Stomach (tissue), 19 donors: ENCODE measurements at places on chromosomes 11 and 22.
A peak's percentile ranks its signal among the peaks of the same experiment; 100 is the strongest.

DNA sequence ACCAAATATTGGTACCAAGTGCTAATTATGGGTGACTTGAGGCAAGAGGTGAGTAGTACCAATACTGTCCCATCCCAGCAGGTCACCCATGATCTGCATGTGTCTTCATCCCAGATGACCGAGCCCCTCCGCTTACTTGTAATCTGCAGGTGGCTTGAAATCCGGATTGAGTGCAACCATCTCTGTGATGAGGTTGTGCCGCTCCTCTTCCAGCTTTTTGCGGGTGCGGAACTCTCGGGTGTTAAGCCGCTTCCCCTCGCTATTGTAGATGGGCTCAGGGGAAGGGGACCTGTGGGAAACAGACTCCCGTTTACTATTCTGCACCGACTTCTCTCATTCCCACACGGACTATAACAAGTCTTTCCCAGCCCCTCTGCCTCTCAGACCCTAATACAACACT, 8.2 kb downstream of the SF1 start:
- no peak for DNase-seq

DNA sequence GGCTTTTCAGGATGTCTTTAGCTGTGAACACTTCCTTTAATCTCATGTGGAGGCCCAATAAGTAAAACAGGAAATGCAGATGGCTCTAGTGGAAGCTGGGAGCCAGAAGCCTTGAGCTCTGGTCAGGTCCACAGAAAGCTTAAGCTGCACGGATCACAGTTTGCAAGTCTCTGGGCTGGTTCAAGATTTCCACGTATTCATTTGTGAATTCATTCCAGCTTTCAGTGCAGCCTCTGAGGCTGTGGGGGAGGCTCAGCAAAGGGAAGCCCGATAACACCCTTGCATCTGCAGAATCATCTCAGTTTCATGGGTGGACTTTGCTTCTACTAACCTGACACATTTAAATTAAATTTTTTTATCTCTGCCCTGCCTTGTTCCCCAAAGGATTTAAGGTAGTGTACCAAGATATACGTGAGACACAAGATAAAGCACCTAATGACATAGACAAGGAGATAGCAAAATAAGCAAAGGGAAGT, 65.6 kb downstream of the ISX start:
- no peak for DNase-seq

DNA sequence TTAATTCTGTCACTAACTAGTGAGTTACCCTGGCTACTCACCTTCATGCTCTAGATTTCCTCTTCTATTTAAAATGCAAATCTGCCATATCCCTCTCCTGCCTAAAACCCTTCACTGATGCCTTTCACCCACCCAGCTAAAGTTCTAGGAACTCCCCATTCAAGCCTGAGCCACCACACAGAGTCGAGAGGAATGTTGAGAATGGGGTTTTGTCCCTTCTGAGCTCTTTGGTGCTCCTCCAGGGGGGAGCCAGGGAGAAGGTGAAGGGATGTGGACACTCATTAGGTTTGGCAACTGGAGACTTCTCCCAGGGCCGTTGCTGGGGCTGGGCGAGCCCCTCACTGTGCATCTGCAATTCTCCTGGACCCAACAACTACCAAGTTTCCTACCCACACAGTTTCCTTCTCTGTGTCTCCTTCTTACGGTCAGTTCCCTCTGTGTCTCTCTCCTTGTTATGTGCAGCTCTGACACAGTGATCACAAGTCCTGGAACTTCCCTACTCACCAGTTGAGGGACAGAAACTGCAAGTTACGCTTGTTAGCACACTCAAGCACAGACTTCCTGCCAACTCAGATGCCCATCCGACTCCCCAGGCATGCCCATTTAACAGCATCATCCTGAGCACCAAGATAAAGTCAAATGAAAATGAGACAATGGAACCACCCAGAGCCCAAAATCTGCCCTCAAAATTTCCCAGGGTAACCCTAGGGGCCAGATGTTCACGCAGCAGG, 6.5 kb upstream of the IL10RA start:
- DNase-seq: peak; percentile 43

DNA sequence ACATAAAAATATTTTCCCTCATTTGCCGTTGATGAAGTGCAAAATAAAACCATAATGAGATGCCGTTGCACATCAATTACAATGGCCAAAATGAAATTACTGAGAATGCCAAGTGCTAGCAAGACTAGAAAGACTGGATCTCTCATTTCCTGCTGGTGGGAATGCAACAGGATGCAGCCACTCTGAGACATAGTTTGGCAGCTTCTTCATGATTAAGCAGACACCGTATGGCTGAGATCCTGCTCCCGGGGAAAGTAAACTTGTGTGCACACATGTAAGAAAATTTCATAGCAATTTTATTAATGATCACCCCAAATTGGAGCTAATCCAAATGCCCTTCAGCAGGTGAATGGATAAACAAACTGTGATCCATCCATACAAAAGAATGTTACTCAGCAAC, 1013.2 kb downstream of the TBC1D22A start:
- peak; percentile 7 for DNase-seq

GRCh38 chr11:50187220-50187619, 154.5 kb downstream of the OR4C45 start:
- no peak for DNase-seq

DNA sequence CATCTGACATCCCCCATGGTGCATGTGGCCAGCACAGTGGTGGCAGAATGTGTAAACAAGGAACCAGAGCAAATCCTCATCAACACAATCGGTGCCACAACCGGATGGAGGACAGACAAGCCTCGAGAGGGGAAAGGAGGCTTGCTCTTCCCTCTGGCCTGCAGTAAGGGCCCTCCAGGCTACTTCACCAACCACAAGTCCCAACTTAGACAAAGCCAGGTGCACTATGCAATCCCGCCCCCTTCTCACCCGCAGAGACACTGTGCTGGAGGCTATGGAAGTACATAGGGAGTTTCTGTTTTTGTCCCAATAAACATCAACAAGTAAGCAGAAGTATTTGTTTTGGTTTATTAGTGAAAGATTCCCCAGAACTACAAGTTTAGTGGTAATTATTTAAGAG, 54.3 kb downstream of the SPATA19 start:
- DNase-seq: no peak

GRCh38 chr22:19802001-19802893, 41.7 kb downstream of the TBX1 start:
- DNase-seq: no peak

- peak; percentile 88 for DNase-seq
Observed at GRCh38 chr11:85663753-85664614, 945 bp downstream of the CREBZF start.

DNA sequence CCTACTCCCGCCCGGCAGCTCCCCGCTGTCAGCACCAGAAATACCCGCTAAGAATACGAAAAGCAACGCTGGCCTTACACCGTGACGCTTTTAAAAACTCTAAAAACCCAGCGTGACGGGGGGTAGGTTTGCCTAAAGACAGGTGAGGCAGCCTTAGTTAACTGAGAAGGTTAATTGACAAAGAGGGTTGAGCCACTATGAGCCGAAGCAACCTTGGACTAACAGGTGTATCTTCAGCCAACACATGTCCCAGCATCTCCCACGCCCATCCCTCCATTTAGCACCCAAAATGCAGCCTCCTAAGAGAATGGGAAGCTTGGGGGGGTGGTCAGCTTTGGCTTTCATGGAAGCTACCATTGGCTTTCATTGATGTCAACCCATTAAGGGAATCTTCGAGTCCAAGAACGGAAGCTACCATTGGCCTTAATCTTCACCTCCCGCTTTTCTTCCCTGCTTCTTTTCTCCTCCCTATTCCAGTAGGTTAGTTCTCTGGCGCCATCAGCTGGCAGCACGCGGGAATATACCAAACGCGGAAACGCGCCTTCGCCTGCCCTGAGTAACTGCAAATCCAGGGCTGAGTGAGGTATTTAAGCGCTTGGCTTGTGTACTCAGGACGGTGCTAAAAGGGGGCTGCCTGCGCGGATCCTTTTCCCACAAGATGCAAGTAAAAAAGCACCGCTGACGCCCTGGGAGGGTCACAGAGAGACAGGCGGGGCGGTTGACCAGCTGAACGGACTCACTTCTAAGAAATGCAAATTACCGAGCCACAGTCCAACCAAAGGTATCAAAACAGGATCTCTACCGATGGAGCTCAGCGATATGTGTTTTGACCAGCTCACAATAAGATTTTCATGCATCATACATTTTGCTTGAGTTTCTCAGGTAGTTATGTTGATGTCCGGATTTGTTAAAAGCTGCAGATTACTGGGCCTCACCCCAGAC, 38.5 kb upstream of the GLYATL1 start:
- peak; percentile 93 for DNase-seq

- DNase-seq: no peak
Observed at GRCh38 chr22:30413745-30414524, 11.6 kb upstream of the MTFP1 start.

GRCh38 chr11:2290351-2290841, 11.3 kb downstream of the C11orf21 start:
- DNase-seq: peak; percentile 7

DNA sequence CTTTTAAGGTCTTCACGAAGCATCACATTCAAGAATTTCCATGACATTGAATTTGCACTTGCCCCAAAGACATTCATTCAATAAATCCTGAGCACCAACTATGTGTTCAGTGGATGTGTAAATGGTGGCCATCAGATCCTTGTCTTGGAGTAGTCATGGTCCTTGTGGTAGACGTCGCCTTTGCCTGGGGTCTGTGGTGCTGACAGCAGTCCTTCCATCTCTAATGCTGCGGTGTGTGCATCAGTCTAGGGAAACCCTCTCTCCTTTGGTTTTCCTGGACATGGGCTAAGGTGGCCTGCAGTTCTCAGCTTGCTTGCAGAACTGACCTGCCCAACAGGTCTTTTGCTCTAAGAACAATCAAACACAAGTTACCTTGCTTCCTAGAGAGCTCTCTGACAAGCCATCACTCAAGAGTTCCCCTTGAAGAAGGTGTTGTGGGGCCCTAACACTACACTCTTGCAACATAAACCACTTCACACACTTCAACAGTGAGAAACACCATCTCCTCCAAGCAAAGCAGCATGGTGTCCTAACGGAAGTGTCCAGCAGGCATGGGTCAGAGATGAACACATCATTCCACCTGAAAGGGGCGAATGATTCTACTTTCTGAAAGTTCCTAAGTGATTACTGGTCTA, 72.1 kb downstream of the BUD13 start:
- DNase-seq: peak; percentile 10

GRCh38 chr11:115894176-115894575, 390.0 kb upstream of the CADM1 start:
- no peak for DNase-seq

DNA sequence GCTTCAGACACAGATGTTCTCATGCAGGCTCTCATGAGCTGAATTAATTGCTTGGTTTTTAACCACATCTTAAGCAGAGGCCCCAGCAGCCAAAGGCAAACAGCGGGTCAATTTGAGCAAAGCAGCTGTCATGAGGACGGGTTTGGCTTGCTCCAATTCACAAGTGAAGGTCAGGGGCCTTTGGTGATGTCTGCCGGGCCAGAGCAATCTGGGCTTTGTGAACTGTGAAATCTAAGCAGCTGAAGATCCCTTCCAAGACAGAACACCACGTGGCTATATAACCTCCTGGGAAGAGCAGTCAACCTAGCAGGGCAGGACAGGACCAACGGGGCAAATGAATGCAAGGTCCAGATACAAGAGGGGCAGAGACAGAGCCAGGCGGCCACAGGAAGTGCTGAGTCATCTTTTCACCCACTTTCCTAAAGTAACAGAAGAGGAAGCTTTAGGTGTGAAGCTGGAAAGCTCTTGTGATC, 187.3 kb upstream of the B3GAT1 start:
- no peak for DNase-seq
